ENCODE measurements at places on chromosomes 12 and 14.

GRCh38 chr12:122499991-122500684, 594 bp downstream of the ZCCHC8 start:
- peak; percentile 21 for DNase-seq

GRCh38 chr12:121748218-121748570, 35.6 kb downstream of the TMEM120B start:
- DNase-seq: no peak

DNA sequence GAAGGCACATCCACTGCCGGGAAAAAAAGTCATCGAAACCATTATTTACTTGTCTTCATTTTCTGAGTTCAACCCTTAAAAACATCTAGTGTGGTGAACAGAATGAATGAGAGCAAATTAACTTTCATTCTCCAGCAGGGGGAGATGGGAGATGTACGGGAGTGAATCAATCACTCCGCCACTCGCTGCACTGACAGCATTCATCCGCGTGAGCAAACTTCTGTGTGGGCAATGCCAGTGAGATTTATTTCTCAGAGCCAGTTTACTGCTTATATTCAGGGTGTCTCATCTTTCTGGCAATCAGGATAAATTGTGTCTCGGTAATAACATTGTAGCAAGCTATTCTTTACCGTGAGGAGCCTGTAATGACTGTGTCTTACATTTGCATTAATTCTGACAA, 463.6 kb upstream of the MIS18BP1 start:
- no peak for DNase-seq

DNA sequence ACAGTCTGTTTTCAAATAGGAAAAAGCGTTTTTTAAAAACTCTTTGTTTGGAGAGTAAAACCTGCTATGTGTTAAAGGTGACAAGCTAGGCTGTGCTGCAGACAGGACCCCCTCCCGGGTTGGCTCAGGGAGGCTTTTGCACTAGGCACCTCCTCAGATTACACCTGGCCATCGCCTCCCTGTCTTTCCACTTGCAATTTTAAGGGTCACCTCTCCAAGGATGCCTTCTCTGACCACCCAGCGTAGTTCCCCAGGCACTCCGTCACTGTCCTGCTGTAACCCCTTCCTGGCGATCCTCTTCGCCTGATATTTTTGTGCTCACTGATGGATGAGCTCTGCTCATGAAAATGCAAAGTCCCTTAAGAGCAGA, 80.7 kb downstream of the NTF3 start:
- no peak for DNase-seq

GRCh38 chr12:111006621-111007020, 86.2 kb upstream of the MYL2 start:
- no peak for DNase-seq

GRCh38 chr12:55891310-55891709, 36.4 kb downstream of the PYM1 start:
- DNase-seq: no peak

GRCh38 chr12:105561546-105562198, 231.2 kb downstream of the C12orf75 start:
- DNase-seq: no peak

- no peak for DNase-seq
Measured at GRCh38 chr14:22885975-22886374, 3.0 kb downstream of the REM2 start.

- no peak for DNase-seq
Measured at GRCh38 chr14:64478634-64479250, 13.4 kb downstream of the AKAP5 start.

DNA sequence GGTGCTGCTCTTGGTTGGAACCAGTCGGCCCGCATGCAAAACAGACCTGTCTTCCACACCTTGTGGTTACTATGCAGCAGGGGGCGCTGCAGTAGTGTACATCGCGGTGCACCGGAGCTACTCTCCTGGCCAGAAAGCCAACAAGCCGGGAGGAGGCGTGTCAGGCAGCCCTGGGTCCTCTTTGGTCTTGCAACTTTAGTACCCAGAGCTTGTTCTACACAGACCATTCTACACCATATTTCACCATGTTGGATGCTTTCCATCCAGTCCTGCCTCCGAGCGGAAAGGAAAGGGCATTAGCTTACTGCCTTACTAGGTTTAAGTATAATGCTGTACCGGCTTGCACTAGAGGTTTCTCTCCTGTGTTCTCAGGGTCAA, 927 bp upstream of the TMTC2 start:
- DNase-seq: peak; percentile 86

GRCh38 chr14:101889366-101889765, 75.0 kb upstream of the DYNC1H1 start:
- DNase-seq: no peak

DNA sequence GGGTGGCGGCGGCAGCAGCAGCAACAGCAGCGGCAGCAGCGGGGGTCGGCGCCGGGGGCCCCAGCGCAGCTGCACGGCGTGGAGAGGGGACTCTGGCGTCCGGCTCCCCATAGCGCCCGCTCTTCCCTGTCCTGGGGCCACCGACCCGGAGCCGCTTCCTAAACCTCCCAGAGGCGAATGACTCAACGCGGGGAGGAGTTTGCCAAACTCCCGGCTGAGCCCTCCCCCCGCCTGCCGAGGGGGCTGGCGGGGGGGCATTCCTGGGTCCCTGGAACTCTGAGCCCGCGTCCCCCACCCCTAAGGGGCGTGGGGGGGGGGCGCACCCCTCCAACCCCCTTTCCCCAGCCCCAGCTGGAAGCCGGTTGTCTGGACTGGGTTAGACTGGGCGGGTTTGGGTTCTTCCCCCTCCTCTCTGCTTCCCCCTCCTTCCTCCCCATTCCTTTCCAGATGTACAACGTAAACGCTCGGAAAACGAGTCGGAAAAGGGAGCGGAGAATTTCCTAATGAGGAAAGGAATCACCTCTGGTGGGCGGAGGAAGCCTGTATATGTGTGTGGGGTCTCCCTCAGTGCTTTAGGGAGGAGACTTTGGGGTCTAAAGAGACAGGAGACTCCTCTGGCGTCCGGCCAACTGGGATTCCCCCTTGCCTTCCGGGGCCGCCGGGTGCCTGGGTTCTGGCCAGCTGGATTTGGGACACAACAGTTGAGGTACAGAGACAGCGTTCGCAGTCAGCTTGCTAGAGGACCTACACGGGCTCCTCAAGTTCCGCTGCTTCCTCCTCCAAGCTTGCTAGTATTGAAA, at the start of gene ITGA5:
Gene ITGA5 (minus strand): TSS at position 179 of the 800 bp plus-strand sequence. CDS start 68 bp downstream, at position 111.
- DNase-seq: peak; percentile 33

GRCh38 chr12:27064397-27065342, 17.7 kb downstream of the C12orf71 start:
- DNase-seq: no peak

DNA sequence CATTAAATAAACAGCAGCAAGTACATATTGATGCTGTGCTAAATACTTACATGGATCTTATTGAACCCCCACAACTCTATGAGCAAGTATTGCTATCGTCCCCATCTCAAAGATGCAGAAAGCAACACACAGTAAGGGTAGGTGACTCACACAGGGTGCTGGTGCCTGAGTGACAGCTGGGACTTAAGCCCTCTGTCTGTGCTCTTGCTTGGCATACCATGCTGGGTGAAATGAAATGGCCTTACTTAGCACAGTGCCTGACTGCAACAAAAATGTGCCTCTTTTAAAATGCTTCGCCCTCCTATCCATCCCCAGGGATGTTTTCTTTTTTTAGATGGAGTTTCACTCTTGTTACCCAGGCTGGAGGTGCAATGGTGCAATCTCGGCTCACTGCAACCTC, 788 bp downstream of the TEX52 start:
- no peak for DNase-seq

DNA sequence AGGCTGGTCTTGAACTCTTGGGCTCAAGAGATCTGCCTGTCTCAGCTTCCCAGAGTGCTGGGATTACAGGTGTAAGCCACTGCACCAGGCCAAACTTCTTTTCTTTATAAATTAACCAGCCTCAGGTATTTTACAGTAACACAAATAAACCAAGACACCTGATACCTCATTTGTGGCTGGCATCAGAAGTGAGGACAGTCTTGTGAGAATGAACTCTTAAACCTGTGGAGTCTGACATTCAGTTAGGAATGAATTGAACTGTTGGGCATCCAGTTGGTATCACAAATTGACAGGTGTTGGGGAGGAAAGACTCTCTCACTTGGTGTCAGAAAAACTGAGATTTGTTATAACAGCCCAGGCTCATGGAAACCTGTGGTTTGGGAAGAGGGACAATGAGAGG, 120.5 kb downstream of the DENND5B start:
- no peak for DNase-seq

DNA sequence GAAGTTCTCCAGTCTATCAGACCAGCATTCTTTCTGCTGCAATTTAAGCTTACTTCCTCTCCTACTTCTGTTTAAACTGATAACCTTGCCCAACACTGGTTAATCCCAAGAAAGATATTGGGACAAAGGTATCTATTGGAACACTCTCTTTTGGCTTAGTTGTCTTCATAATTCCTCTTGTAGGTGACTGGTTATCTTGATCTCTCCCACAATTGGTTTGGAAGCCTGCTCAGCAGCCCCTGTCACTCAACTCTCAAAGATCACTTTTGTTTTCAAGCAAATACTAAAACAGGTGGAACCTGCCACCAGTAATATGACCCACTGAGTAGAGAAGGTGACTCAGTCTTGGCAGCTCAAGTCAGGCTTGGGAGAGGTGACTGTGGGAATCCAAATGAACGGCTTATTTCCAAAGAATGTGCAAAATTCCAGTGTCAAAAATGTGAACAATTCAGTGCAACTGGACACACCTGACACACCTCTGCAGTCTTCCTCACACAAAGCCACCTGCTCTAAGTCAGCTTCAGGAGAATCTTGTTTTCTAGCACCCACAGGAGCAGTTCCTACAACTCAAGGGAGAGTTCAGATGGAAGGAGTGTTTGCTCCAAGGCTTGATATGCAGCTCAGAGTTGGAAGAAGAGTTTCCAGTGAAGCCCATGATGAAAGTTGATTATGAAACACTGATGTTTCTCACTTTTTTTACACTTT, 83.2 kb upstream of the SLC38A2 start:
- DNase-seq: no peak

- no peak for DNase-seq
Measured at GRCh38 chr12:5114436-5114835, 70.8 kb downstream of the KCNA5 start.

GRCh38 chr14:52834440-52834842, 43.0 kb upstream of the GNPNAT1 start:
- no peak for DNase-seq

- no peak for DNase-seq
Measured at GRCh38 chr14:96177766-96178375, 26.8 kb upstream of the BDKRB2 start.

DNA sequence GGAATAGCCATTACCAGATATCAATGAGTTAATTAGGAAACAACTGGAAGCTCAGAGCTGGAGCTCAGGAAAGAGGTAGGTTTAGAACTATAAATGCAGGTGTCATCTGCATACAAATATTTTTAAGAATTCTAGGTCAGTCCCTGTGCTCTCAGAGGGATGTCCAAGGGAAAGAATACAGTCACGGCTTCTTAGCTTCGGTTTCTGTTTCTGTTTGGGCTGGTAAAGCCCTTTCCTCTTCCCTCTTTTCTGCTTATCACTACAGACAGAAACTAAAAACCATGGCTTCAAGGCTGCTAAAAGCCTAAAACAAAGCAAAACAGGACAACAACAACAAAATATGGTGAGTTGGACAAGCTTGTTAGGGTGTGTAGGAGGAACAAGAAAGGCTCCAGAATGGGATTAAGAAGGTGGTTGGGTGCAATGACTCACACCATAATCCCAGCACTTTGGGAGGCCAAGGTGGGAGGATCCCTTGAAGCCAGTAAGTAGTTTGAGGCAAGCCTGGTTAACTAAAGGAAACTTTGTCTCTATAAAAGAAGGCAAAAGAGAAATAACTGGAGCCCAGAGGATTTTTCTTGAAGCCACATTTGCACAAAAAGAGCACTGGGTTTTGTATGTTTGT, 113.0 kb downstream of the SEC23A start:
- DNase-seq: no peak

DNA sequence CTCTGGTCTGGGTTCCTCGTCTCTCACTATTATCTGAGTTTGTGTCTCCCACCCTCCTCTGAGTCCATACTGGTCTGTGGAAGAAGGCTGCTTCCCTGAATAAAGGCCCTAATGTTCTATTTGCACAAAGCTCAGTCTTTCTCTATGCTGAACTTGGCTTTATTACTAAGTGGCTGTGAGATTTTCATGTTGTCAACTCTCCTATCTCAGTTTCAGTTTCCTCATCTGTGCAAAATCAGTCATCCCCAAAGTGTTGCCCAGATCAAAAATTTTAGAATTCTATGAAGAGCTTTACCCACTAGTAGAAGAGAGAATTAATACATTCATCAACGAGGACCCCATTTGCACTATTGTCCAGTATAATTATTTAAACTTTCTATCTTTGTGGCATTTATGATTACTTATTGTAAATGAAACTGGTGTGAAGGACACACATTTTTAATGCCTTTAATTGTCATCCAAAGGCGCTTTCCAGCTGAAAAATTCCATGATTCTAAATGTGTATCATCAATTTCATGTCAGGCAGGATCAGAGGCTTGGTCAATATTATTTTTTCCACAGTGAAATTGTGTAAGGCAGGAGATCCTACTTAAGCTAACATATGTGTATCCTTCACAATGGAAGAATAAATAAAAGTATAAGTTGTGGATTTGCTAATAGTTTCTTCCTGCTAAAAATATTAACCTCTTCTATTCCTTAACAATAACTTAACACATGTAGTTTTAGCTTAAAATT, 79.1 kb upstream of the EEA1 start:
- DNase-seq: no peak

DNA sequence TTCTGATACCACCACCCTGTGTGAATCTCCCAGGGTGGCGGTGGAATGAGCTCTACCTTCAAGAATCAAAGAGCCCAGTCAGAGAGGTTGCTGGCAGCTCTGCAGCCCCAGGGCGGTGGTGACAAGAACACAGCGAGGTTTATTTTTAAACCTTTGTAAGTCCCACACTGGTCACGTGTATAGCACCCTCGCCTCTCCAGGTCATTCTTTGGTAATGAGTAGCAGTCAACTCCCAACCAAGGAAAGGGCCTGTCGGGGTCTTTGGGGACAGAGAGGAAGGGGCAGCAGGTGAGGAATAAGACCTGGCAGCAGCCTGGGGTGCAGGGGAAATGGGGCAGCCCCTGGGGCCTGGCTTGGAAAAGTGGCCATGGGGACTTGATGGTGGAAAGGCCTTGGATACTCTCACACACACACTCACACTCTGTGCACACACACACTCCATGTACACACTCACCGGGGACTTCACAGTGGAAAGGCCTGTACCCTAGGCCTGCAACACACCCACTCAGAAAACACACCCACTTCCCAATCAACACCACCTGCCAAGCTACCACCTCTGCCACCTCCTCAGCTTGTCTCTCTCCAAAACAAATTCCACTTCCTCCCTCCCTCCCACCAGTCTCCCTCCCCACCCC, 178.6 kb downstream of the DPF3 start:
- no peak for DNase-seq

- DNase-seq: no peak
Measured at GRCh38 chr12:58479401-58479800, 440.9 kb downstream of the LRIG3 start.

GRCh38 chr12:122079532-122080081, 1.1 kb downstream of the MLXIP start:
- DNase-seq: no peak

- DNase-seq: no peak
Measured at GRCh38 chr12:113114447-113115178, 20.9 kb downstream of the RASAL1 start.

All from activated T-helper 9 cell treated with anti-CD3 and anti-CD28 coated beads, Interleukin-2, amount 50 U/mL, for 16 hours (primary cell).